ENCODE measurements at places on chromosomes 5 and 9.

- DNase-seq, result peak; percentile 22
These were observed 76.4 kb downstream of the EHMT1 start for GRCh38 chr9:137694962-137695875.

GRCh38 chr5:123174916-123175481 lies 86.0 kb downstream of the PRDM6 start:
- no peak for DNase-seq

- peak; percentile 41 for DNase-seq
These were observed 121.4 kb downstream of the GNAQ start for GRCh38 chr9:77910194-77910621.

GRCh38 chr9:98921732-98922131 lies 22.0 kb upstream of the COL15A1 start:
- DNase-seq, result no peak

Measured in AML-193 (cell line).